ENCODE measurements at places on chromosomes 11 and 22.

DNA sequence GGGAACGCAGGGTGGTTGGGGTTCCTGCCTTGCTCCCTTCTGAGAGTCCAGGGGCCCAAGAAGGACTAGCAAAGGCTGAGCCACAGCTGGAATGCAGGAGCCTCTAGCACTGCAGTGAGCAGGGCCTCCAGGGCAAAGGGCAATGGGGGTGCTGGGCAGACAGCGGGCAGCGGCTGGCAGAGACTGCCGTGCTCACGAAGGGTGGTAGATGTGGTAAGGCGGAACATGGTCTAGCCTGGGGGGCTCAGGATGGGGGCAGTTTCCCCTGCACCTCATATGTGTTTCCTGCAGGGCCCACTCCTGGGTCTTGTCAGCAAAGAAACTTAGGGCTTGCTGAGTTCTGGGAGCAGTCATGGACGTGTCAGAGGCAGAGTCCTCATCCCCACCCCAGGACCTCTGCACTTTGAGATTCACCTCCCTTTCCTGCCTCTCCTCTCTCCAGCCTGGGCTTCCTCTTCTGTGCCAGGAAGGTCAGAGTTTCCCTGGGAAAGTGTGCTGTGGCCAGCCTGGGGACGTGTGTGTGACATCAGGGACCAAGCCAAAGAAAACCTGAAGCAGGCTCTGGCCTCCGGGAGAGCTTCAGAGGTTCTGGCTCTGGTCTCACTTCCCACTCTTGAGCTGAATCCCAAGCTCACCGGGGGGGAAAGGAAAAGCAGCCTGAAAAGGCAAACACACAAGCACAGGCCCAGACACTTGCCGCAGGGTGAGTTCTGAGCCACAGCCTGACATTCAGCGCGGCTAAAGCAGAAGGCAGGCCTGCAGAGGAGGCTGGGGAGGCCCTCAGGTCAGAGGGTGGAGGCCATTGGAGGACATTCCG lies 4.4 kb downstream of the MOGAT2 start:
- no peak for DNase-seq

- DNase-seq, result no peak
These were observed 21.5 kb downstream of the PRRG4 start for GRCh38 chr11:32851251-32851650.

GRCh38 chr22:38870312-38870741 lies 1.7 kb downstream of the CBX6 start:
- DNase-seq, result no peak

DNA sequence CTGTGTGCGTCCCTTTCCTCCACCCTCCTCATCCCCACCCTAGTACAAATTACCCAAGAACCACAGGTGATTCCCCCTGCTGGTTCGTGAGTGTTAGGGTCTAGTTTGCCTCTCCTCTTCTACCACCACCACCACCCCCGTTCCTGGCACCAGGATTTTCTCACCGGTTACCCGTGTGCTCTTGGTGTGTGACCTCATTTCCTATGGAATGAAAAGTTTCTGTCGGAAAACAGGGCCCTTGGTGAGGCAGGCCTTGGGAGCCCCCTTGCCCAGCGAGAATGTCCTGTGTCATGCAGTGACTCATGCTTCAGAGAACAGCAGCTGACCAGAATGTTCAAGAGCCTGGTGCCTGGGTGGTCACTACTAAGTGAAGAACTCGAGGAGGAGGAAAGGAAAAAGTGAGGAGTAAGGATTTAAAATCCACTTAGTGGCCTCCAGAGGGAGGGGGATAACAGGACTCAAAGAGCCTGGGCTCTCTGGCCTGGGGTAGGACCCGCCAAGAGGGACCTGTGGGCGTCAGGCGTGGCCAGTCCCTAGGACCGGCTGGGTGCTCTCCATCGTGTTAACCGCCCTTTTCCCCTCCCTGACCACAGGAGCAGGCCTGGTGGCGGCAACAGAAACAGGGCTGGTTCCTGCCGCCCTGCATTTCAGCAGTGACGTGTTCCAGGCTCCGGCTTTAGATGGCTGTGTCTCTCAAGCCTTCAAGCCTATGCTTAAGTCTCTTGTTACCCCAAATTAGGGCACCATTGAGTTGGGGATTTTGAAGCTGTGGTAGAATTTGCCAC lies 30.2 kb downstream of the C22orf31 start:
- DNase-seq, result no peak

Measured in D721Med (cell line).